ENCODE measurements at places on chromosomes 6 and 20. TPM values are rescaled to one million over a fixed set of nuclear protein-coding genes. Genes with fewer than 3 reads are reported as not detected.
A peak's percentile ranks its signal among the peaks of the same experiment; 100 is the strongest.

DNA sequence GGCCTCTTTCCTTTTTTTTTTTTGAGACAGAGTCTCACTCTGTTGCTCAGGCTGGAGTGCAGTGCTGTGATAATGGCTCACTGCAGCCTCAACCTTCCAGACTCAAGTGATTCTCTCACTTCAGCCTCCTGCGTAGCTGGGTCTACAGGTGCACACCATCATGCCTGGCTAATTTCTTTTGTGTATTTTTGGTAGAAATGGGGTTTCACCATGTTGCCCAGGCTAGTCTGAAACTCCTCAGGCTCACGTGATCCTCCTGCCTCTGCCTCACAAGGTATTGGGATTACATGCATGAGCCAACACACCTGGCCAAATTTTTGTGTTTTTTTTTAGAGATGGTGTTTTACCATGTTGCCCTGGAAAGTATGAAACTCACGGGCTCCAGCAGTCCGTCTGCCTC lies 29.3 kb downstream of the SRC start:
- DNase-seq: no peak
- no peaks in the 10 kb centered on the region for H3K4me1 ChIP-seq
- no peak overlapping the region for H3K27ac ChIP-seq
- no peaks in the 10 kb centered on the region for H3K27me3 ChIP-seq
- no peak overlapping the region for H3K4me3 ChIP-seq
- H3K36me3 ChIP-seq: peaks cover 2% of the 10 kb centered on the region

DNA sequence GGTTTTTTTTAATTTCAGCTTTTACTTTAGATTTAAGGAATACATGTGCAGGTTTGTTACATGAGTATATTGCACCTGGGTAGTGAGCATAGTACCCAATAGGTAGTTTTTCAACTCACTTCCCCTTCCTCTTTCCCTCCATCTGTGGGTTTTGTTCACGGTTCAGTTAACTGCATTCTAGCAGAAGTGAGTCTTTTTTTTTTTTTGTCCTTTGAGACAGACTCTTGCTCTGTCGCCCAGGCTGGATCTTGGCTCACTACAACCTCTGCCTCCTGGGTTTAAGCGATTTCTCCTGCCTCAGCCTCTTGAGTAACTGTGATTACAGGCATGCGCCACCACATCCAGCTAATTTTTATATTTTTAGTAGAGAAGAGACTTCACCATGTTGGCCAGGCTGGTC lies 8.7 kb downstream of the UBR2 start:
- H3K4me1 ChIP-seq: no peaks in the 10 kb centered on the region
- H3K4me3 ChIP-seq: no peak overlapping the region
- DNase-seq: no peak
- H3K27me3 ChIP-seq: no peaks in the 10 kb centered on the region

GRCh38 chr6:159456349-159456748 lies 236.7 kb downstream of the SOD2 start:
- no peaks in the 10 kb centered on the region for H3K36me3 ChIP-seq
- peak overlapping the region; percentile 60 for H3K27ac ChIP-seq
- H3K27me3 ChIP-seq: no peaks in the 10 kb centered on the region
- no peak for DNase-seq

GRCh38 chr20:3068986-3069900 lies 2.2 kb upstream of the OXT start:
- DNase-seq: no peak
- no peak overlapping the region for H3K27ac ChIP-seq
- no peaks in the 10 kb centered on the region for H3K36me3 ChIP-seq

DNA sequence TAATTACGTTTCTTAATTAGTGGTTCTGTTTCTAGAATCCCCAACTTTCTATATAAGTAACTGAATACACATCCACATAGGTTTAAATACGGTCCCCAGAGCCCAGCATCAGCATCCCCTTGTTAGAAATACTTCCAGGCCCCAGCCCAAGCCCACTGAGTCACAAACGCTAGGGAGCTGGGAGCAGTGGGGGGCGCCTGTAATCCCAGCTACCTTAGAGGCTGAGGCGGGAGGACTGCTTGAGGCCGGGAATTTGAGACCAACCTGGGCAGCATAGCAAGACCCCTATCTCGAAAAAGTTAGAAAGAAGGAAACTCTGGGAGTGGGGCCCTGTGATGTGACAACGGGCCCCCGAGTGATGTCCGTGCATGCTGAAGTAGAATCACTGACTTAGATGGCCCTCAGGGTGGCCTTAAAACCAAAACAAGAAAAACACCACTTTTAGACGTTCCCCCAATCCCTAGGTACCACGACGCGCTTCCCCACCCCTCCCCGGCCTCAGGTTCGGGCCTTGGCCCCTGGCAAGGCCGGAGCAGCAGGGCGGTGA lies 1.3 kb upstream of the PPP1R3G start:
- DNase-seq: no peak
- H3K36me3 ChIP-seq: no peaks in the 10 kb centered on the region
- H3K4me1 ChIP-seq: no peaks in the 10 kb centered on the region
- H3K27me3 ChIP-seq: no peaks in the 10 kb centered on the region
- H3K27ac ChIP-seq: no peak overlapping the region

DNA sequence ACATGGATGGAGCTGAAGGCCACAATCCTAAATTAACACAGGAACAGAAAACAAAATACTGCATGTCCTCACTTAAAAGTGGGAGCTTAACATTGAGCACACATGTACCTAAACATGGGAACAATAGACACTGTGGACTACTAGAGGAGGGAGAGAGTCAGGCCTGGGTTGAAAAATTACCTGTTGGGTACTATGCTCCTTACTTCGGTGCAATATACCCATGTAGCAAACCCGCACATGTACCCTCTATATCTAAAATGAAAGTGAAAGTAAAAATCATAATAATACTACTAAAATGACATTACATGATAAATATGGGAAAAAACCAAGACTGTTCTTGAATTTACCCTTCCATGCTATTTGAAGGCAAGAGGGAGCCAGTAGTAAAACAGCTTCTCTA lies 1273.8 kb upstream of the ADGRB3 start:
- no peak overlapping the region for H3K4me3 ChIP-seq
- no peak for DNase-seq
- H3K27ac ChIP-seq: no peak overlapping the region
- H3K36me3 ChIP-seq: no peaks in the 10 kb centered on the region
- H3K4me1 ChIP-seq: no peaks in the 10 kb centered on the region

Gene SEC63
- polyA plus RNA-seq: 31.4 TPM

Gene MLIP
- polyA plus RNA-seq: 1.7 TPM

Gene FERMT1
- polyA plus RNA-seq: 2.2 TPM

Gene MYCT1
- polyA plus RNA-seq: 6.4 TPM

Gene PSORS1C1
- polyA plus RNA-seq: 2.1 TPM

Data from kidney (tissue), 22 donors.